ENCODE measurements at places on chromosomes 12 and 14.

GRCh38 chr14:82724316-82724715 lies 1190.7 kb upstream of the SEL1L start:
- no peak for DNase-seq

DNA sequence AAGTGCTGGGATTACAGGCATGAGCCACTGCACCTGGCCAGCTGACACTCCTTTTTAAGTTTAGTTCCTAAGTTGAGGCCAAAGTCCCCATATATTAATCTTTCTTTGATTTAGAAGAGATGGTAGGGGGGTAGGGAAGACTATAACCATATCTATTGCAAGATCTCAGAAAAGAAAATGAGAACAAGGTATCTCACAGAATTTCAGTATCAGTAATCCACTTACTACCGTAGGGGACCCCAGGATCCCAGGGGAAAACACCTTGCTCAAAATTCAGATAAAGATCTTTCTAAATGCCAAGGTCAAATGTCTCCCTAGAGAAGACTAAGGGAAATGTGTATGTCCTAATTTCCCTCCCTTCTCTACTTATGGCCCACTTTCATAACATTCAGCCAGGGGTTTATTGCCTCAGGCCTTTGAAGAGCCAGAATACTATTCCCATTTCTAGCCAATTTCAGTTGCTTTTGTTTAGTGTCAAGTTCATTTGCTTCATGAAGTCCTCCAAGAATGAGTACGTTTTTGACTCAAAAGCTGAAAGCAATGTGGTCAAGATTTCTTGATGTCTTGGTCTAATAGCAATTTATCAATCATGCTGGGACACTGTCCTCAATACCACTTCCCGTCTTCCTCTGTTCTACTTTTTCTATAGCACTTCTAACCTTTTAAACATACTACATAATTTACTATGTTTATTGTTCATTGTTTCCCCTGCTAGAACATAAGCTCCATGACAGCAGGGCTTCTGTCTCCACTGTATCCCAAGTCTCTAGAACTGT lies 86.3 kb downstream of the DCAF5 start:
- DNase-seq: no peak

- DNase-seq: no peak
Measured at GRCh38 chr12:106841510-106842302, 67.2 kb downstream of the RIC8B start.

DNA sequence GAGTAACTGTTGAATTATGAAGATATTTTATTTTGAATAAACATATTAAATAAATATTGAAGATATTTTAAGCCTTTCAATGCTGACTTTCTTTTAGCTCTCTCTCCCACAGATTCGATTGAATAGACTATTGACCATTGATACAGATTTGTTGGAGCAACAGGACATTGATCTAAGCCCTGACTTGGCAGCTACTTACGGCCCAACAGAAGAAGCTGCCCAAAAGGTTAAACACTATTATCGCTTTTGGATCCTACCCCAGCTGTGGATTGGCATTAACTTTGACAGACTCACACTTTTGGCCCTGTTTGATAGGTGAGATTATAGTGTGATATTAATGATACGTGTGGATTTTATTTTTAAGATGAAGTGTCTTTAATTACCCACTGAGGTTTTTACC lies 105.6 kb downstream of the PCNX1 start:
- DNase-seq: no peak

Measured in left cardiac atrium (tissue), 4 donors.